Choroid plexus epithelial cell (primary cell): ENCODE measurements at places on chromosomes 11 and 22.

DNA sequence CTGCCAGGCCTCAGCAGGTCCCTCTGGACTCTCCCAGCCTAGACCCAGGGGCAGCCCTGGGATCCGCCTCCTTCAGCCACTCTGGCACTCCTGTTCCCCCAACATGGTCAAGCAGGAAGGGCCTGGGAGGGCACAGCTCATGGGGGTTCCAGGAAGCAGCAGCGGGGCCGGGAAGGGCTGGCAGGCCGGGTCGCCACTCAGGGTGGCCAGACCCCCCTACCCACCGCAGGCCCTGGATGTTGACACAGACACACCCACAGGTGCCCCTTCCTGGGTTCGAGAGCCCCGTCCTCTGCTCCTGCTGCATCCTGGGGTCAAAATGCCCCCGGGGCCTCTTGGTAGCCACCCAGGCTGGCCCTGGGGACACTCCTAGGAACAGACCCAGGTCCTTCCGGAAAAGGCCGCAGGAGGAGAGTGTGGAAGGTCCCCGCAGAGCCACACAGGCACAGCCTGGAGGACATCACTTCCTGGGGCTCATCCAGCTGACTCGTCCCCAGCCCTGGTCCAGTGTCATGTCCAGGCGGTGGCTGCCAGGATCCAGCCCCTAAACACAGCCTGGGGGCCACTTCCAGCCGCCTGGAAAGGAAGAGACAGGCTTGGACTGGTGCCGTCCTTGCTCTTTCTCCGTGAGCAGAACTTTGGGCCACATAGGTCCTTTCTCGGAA lies 6.8 kb upstream of the PIM3 start:
- no peak for DNase-seq

- peak; percentile 99 for DNase-seq
Observed at GRCh38 chr22:31107178-31107893, at the start of gene SELENOM. Gene SELENOM (minus strand): TSS chr22:31107568. CDS start chr22:31107505, 63 bp downstream.

DNA sequence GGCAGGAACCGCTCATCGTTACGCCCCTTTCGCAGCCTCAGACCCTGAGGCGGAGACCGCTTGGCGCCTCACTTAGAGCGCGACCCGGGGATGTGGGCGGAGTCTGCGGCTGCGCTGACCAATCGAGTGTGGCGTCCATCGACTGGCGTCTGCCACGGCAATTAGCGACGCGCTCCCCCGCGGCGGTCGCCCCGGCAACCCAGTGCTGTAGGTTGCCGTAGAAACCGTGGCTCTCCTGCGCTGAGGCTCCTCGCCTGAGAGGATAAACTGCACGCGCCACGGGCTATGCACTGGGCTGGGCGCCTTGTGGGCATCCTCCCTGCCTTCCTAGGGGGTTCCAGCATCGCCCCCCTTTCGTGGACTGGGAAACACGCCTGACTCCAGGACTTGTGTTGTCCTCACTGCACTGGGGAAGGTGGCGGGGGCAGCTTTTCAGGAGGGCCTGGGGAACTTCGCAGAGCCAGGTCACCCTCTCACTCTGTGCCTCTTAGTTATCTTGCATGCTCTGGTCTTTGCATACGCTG lies 701 bp upstream of the P2RX6 start:
- DNase-seq, result peak; percentile 94

GRCh38 chr22:48380016-48380665 lies 1447.5 kb downstream of the BRD1 start:
- no peak for DNase-seq

- peak; percentile 61 for DNase-seq
Observed at GRCh38 chr22:42074132-42074811, at the start of gene PHETA2. Gene PHETA2 (plus strand): TSS chr22:42074248. CDS start chr22:42077294, 3,046 bp downstream.

DNA sequence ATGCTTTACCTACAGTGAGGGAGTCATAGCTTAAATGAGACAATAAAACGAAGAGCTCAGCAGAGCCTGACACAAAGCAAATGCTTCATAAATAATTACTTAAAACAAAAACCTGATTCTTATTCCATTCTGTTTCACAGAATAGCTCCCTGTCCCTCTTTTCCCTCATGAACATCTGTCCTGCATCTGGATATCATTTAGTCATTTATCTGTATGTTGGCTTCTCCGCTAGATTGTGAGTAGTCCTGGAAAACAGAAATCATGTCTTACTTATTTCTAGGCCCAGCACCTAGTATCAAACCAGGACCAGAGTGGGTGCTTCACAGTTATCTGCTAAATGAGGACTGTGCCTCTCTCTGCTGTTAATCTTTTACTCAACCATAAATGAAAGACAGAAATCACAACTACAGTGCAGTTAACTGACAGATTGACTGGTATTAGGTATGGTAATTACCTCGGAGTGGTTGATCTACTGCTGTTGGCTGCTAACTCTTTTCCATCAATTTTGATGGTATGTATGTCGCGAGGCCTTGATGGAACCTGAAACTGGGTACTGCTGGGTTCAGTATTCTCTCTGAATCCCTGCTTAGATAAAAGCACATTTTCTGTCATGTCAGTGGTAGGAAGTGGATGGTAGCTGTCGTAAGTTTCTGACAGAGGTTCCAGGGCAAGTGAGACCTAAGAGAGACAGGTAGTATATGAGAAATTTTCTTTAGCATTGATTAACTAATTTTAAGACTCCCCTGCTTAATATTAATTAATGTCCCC lies 31.5 kb downstream of the C2CD3 start:
- DNase-seq, result no peak

DNA sequence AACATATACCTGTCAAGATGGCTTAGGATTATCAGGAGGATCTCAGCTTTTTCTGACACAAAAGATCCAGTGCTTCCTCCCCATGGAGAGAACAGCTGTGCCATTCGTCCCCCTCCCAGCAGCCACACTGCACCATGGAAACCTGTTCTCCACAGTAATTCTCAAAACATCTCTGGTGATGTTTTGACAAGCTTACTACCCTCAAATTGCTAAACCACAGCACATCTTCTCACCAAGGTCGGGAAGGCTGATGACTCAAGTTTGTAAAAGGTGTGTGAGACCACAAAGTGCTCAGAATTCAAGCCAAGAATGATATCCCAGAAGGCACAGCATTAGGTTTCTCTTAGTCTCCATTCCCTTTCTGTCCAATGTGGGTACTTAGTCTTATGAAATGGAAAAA lies 3.9 kb upstream of the RAB38 start:
- DNase-seq, result peak; percentile 72

DNA sequence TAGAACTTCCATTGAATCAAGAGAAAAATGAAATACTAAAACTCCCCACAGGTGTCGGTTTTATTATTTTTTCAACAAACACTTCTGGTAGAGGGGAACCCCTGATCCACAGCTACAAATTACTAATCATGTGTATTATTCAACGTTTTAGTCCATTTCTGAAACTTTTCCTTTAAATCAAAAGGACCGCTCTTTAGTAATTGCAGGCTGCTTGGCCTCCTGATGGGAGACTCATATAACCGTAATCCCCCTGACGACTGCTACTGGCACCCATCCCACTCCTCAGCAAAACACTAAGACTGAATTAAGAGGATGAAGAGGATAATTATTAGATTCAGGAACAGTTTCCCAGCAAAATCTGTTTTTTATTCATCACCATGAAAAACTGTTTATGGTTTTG lies 46.4 kb downstream of the PAX6 start:
- DNase-seq, result no peak

- no peak for DNase-seq
Observed at GRCh38 chr11:73652046-73652730, 5.8 kb downstream of the PLEKHB1 start.

DNA sequence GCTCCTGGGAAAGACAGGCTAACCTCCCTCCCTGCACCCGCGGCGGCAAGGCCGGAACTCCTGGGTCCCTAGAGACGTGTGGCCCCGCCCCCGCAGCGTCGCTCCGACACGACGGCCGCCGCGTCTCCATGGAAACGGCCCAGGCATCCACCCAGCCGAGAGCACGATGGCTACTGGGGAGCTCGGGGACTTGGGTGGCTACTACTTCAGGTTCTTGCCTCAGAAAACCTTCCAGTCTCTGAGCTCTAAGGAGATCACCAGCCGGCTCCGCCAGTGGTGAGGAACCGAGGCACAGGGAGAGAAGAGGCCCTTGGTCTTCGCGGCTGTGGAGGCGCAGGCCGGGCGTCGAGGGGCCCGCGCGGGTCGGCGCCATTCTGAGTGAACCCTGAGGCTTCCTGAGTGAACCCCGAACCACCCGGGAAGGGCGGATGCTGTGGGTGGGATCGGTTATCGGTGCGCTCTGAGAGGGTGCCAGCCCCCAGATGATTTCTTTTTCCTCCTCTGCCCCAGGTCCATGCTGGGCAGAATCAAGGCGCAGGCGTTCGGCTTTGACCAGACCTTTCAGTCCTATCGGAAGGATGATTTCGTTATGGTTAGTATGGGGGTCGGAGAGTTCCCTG lies at the start of gene CFAP300:
CFAP300 (plus strand) TSS at position 133 of the 620 bp plus-strand sequence; CDS start at position 167, 34 bp downstream.
- DNase-seq, result peak; percentile 81

GRCh38 chr11:132959693-132960092 lies 572.6 kb downstream of the OPCML start:
- DNase-seq, result no peak

GRCh38 chr11:83249972-83250593 lies 36.1 kb downstream of the CCDC90B start:
- DNase-seq, result peak; percentile 83

GRCh38 chr11:83087035-83087434 lies 15.3 kb upstream of the RAB30 start:
- DNase-seq, result peak; percentile 49

DNA sequence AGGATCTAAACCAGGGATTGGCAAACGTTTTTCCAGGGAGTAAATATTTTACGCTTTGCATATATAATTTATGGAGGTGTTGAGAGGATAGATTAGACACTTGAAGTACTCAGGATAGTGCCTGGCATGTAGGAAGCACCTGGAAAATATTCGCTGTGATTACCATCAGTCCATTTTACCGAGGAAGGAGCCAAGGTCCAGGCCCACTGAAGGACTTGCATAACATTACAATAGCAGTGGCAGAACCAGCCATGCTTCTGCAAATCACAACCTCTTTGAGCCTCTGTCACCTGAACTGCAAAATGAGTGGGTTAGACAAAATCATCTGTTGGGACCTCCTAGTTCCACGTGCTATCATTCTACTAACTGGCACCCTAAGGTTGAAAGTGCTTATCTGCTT lies 5.4 kb downstream of the FUT4 start:
- DNase-seq, result no peak

GRCh38 chr11:114157476-114158050 lies 98.1 kb downstream of the ZBTB16 start:
- no peak for DNase-seq

DNA sequence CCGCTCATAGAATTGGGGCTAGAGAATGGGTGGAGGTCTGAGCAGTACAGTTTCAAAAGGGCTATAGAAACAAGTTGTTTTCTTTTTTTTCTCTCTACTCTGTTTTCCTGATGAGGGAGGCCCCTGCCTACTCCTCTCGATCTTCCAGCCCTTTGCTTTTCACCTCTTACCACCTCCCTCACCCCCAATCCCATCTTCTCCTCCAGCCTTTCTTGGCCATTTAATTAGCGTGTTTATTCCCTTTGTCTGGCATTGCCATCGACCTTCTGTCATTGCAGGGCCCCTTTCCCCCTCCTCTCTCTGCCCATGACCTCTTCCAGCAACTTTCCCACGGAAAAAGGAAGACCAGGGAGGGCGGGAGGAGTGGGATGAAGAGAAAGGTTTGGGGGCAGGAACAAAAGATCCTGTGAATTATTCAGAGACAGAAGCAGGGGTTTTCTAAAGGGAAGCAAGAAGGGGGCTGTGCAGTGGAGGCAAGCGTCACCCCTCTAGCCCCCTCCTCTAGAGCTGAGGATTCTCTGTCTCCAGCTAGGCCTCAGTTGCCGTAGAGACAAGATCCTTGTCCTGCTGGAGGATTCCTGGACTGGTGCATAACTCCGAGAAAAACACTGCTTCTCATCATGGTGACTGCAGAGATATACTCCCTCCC lies 12.9 kb downstream of the DTX4 start:
- no peak for DNase-seq

- DNase-seq, result peak; percentile 24
Observed at GRCh38 chr11:105903113-105903512, 118.9 kb downstream of the MSANTD4 start.

DNA sequence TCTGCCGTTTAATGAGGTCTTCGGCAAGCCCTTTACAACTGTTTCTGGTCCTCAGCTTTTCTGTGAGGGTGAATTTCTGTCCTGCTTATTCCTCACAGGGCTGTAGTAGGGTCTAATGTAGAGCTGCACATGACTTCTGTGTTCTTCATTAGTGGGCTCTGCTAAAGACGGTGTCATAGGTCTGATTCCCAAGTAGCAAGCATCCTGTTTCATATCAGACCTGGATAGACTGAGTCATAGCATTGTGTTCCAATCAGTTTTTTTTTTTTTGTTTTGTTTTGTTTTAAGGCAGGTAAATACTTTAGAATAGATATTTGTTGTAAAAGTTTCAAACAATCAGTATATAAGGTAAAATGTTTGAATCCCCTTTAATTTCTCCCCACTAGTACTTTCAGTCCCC lies 35.4 kb downstream of the BIRC2 start:
- DNase-seq, result no peak

DNA sequence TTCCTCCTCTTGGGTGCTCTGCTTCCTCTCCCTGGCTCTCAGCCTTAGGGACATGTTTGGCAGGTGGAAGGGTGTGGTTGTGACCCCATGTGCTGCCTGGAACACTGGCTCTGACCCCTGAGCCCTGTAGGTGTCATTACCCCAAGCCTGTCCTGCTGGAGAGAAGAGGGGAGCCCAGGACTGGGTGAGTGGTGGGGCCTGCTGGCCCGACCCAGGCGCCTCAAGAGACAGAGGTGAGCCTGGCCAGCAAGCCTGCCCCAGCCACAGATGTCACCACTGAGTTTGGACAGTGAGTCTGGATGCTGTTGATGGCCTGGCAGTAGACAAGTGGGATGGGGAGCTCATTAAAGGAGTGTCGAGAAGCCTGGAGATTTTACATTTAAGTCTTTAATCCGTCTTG lies 1112.2 kb downstream of the BRD1 start:
- no peak for DNase-seq

DNA sequence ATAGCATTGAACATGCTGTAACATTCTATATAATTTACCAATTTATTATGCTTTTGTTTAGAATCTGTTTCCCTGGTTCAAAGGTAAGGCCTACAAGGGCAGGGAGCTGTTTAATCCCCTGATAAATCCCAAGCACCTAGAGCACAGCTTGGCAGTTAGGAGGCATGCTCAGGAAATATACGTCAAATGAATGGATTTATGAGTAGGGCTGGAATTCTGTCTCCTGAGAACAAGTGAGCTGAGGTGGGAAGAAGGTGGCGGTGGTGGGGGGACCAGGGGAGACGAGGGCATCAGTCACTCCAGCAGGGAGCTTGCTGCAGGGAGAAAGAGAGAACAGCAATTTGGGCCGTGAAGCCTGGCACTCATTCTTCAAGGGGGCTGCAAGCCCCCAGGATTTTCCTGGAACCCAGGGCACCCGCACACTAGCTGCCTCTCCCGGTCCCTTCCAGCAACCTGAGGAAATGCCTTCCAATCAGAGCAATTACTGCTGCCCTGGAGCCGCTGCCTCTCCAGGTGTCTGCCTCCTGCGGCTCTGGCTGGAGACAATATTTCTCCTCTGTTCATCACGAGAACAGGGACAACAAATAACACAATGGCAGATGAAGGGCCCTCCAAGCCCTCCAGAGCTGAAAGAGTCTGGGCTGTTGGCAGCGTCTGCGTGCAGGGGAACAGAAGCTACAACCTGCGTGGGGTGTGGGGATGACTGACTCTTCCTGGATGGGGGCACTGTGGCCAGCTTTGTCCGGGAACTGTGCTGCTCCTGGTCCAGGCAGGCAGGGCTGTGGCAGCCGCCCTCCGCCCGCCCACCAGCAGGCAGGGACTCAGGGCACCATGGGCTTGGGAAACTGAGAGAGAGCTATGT lies 233.4 kb downstream of the ST3GAL4 start:
- no peak for DNase-seq
